Stimulated activated CD4-positive, alpha-beta T cell treated with anti-CD3 and anti-CD28 coated beads, Interleukin-15, amount 100 ng/mL, for 24 hours (primary cell): ENCODE measurements at places on chromosomes 1 and 21.

DNA sequence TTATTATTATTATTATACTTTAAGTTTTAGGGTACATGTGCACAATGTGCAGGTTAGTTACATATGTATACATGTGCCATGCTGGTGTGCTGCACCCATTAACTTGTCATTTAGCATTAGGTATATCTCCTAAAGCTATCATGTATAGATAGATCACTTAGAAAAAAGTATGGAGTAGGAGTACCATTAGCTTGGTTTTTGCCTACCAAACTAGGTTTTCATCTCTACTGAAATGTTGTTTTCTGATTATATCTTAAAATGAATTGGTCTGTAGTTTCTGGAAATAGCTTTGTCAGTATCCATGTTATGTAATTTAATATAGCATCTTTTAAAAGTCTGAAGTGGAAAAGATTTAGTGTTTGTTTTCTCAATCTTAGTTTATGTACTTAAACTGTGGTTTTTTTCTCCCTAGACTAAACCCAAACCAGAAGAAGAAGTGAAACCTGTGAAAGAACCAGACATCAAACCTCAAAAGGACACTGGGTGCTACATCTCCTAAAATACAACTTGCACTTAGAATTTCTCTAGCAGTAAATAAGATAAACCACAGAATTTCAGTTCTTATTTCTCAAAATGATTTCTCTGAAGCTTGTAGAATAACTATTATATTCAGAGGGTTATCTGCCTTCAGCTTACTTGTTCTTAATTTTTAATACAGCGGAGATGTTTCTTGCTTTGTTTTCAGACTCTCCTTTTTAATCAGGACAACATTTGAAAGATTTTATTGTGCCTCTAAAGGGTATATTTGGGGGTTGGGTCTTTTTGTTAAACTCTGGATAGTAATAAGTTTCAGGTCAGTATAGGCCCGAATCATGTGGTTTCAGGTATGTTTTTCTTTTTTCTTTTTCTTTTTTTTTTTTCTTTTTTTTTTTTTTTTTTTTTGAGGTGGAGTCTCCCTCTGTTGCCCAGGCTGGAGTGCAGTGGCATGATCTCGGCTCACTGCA is 4.5 kb upstream of the FAM177B start:
- DNase-seq, result no peak

GRCh38 chr1:68433395-68433794 is 16.4 kb downstream of the RPE65 start:
- DNase-seq, result no peak

DNA sequence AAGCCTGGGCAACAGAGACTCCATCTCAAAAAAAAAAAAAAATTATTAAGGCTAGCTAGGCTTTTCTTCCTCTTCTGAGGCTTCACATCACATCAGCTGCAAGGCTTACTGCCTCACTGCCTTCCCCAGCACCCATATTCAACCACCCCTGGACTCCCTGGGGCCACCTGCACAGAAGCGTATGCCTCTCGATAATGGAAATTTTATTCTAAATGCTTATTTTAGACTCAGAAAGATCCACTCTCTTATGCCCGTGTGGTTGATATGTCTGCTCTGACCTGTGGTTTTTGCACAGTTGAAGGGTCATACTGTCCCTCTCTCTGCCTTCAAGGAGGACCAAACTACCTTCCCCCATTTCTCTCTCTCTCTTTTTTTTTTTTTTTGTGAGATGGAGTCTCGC is 1.5 kb upstream of the FCRLA start:
- DNase-seq, result no peak

DNA sequence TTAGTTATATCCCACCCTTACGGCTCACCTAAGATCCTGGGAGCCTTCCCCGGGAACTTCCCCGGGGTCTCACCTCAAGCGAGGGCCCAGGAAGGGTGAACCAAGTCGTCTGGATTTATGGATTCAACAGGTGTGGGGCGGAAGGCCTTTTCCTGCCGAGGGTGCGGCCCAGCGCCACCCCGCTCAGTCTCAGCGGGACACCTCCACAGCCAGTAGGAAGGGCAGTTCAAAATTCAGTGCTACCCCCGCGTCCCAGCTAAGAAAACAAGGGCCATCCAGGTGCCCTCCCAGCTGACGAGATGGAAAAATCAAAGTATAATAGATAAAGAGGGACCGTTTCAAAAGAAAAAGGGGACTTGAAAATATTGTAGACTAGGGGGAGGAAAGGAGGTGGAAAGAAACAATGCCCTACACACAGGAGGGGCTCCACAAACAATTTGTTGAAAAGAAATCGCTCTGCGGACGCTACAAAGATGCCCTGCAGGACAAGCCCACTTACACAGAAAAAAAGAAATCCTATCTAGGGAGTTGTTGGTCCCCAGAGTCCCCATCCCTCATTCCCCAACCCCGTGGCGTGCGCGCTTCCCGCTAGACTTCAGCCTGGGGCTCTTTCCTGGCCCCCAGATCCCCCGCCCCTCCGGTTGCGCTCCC is 1.3 kb downstream of the SLC2A1 start:
- no peak for DNase-seq

DNA sequence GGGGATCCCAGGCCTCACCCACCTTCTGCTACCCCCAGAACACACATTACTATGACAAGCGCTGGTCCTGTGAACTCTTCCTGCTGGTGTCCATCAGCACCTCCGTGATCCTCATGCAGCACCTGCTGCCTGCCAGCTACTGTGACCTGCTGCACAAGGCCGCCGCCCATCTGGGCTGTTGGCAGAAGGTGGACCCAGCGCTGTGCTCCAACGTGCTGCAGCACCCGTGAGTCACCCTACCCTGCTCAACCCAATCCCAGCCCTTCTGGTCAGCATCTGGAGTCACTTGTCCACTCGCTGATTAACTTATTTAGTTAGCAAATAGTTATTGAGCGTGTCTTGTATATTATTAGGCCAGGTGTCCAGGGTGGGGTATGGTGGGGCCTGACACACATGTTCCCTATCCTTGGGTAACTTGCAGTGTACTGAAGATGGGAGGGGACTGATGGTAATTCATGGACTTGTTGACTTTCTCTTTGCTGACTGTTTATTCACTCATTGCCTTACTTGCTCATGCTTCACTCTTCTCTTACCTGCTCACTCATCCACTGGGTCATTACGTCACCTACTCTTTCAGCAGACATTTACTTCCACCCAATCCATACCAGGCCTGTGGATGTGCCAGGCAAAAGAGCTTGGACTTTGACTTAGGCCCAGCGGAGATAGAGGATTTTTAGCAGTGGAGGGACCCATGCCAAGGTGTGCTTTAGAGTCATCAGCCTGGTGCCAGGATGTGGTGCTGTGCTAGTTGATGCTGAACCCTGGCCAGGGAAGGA is 12.9 kb upstream of the KPNA6 start:
- no peak for DNase-seq

DNA sequence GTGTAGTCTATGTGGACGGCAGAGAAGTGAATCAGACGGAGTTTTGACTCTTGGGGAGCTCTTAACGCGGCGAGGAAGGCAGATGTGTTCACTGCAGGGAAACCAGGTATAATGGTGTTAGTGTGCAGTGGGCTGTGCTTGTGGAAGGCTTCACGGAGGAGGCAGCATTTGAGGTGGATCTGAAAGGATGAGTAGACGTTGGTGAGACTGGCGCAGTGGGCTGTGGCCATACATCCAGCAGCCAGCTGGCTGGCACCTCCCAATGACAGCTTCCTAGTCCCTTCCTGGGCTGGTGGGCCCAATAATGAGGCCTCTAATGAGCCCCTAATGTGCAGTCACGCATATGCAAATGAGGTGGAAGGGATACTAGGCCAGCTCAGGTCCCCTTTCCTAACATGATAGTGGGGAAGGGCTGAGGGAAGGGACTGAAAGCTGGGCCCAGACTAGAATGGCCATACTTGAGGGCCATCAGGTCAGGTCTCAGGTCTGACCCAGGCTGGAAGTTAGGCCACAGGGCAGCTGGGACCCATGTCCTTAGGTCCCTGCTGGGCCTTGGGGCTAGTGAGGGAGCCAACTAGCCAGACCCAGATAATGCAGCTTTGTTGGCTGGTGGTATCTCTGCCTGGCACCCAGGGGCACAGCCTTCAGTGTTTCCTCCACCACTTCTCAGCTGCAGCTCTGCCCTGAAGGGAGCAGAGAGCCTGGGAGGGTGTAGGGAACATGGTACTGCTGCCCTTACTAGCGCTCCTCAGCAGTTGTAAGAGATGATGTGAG is 3.8 kb downstream of the MAP7D1 start:
- DNase-seq, result no peak

DNA sequence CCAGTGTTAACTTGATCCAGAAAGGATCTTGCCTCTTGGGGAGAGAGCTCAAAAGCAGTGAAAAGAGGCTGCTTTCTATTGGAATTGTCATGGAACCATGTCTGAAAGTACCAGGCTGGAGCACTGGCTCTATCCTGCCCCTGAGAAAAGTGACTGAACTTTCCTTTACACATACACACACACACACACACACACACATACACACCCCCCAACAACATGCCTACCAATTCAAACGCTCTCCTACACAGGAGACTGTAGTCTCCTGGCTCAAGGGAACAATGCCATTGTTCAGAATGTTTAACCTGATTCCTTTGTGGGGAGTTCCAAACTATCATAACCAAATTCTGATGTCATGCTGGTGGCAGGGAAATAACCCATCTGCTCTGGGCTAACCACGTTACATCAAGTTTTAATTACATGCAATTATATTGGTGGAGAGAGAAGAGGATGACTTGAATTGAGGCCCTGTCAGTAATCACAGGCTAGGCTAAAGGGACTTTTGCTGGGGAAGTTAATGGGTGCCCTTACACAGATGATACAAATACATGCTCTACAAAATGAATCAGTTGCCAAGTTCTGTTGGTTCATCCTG is 52.3 kb upstream of the DUSP10 start:
- peak; percentile 25 for DNase-seq

- DNase-seq, result no peak
Measured at GRCh38 chr1:203151362-203152157, 24.0 kb downstream of the ADORA1 start.

DNA sequence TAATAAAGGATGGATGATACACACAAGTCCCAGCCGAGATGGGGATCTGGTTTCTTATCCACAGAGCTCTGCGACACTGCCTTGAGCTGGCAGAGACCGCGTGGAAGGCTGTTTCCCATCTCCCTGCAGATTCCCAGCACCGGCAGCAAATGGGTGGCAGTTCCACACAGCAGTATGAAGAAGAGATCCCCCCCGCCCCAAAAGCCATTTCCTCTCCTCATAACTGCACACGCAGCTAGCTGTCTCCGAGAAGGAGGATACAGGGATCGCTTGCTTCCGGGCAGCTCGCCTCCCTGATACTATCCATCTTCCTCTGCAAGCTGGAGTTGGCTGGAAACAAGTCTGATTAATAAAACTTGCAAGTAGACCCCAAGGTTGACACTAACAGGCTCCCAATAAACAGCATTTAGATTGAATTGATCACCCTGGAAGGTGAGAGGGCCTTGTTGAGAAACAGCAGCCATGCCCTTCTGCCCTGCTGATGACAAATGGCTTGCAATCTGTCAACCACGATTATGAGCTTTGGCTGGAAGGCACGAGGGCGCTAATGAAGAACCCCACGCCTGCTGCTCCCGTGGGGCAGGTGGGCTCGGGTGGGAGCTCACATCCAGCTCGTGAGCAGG is 642.3 kb downstream of the AJAP1 start:
- no peak for DNase-seq

- no peak for DNase-seq
Measured at GRCh38 chr1:170749549-170749948, 85.6 kb downstream of the PRRX1 start.

DNA sequence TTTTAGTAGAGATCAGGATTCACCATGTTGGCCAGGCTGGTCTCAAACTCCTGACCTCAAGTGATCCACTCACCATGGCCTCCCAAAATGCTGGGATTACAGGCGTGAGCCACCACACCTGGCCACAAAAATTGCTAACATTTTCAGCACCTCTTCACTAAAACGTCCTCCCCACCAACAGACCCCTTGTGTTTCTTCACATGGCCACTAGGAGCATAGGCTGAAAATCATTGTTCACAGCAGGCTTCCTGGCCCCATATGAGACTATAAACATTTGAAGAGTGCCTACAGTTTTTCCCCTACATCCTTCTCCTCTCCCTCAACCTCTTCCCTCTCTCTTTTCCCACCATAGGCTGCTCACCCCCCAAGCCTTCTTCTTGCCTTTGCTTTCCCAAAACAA is 28.0 kb upstream of the SFPQ start:
- DNase-seq, result peak; percentile 9

- no peak for DNase-seq
Measured at GRCh38 chr1:246647513-246647912, 76.7 kb upstream of the SCCPDH start.

- peak; percentile 26 for DNase-seq
Measured at GRCh38 chr1:15799004-15799867, 8.2 kb downstream of the UQCRHL start.

- DNase-seq, result no peak
Measured at GRCh38 chr1:160416369-160416768, 16.0 kb downstream of the VANGL2 start.

GRCh38 chr21:26011292-26011940 is 159.2 kb downstream of the APP start:
- no peak for DNase-seq

GRCh38 chr1:50110151-50110550 is 1.4 kb downstream of the ELAVL4 start:
- DNase-seq, result no peak

DNA sequence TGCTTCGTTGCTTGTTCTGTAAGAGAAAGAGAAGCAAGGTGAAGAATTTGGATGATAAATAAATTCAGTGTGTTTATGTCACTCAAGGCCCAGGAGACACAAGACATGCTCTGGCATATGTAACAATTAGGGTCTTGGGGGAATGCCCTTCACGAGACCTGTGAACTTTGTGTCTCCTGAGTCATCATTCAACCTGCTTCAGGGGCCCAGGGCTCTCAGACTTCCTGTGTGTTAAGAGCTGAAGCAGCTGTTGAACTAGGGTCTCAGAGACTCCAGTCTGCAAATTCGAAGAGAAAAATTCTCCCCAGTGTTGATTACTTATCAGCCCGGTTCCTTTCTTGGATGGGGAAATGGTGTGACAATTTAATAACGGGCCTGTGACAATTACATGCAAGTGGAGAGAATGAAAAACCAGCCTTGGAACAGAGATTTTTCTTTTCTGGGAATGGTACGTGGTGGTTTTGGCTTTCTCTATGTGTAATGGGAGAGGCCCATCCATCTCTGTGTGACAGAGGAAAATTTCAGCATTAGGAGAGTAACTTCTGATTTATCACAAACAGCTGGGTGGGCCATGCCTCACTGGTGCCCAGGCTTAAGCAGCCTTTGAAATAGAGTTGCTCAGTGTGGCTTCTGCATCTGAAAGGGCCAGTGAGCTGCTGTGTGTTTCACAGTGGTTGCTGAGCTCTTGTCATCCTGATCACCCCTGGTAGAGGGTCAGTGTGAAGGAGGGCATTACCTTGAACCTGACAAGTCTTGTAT is 22.4 kb downstream of the HUNK start:
- DNase-seq, result no peak

DNA sequence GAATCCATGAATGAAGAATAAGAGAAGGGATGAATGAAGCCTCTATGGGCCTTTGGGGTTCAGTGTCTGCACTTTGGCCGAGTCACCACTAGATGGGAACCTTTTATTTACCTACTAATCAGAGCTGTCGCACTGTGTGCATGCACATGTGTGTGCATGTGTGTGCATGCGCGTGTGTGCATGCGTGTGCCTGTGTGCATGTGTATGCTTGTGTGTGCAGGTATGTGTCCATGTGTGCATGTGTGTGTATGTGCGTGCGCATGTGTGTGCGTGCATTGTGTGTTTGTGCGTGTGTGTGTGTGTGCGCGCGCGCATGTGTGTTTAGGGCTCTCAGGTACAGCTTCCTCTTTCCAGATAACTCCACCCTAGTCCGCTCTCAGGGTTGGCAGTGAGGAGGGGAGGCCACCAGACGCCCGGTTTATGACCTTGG is 20.4 kb upstream of the UBXN10 start:
- DNase-seq, result no peak

- no peak for DNase-seq
Measured at GRCh38 chr1:21072721-21073120, 104.0 kb downstream of the EIF4G3 start.

GRCh38 chr1:183632964-183633363 is 2.6 kb downstream of the ARPC5 start:
- peak; percentile 14 for DNase-seq
